ENCODE measurements at places on chromosomes 1 and 21.

DNA sequence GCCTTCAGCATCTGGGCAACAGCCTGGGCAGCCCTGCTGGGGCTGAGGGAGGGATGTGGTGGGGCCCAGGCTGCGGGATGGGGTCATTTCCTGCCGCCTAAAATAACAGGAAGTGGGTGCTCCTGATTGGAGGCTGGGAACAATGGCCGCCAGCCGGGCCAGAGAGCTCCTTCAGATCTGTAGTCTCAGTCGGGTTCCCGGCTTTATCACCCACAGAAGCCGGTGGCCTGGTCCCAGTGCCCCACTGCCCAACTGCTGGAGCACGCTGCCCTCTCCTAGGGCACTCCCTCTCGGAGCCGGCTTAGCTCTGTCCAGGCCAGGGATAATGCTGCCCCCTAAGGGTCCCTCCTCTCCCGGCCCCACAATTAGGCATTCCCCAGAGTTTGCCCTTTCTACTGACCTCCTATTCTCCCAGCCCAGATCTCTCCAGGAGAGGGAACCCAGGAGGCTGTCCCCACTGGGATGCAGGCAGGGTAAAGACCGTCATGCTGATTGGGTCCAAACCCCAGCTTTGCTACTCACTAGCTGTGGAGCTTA lies 5.1 kb downstream of the MAP7D1 start:
- peak; percentile 79 for DNase-seq

DNA sequence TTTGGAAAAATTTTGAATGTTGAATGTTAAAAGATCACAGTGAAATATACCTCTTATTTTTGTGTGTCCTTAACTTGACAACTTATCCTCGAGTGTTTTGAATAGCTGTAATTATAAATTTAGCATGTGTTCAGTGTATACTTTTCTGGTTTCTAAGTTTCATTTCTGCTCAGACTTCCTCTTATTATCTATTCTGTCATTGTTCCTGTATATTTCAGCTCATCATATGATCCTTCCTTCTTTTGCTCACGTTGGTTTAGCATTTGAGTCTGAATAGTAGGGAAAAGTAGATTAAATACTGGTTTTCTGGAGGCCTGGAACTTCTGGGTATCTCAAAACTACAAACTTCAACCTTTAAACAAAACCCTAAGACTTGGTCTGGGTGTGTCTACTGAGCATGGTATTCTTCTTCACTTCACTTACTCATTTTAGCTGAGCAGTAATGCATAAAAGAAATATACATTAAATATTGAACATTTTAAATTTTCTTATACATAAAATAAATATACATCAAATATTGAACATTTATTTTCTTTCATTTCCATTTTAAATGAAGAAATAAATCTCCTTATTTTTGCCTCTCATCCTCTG lies 3.3 kb upstream of the ATP6V1G3 start:
- DNase-seq = peak; percentile 58

DNA sequence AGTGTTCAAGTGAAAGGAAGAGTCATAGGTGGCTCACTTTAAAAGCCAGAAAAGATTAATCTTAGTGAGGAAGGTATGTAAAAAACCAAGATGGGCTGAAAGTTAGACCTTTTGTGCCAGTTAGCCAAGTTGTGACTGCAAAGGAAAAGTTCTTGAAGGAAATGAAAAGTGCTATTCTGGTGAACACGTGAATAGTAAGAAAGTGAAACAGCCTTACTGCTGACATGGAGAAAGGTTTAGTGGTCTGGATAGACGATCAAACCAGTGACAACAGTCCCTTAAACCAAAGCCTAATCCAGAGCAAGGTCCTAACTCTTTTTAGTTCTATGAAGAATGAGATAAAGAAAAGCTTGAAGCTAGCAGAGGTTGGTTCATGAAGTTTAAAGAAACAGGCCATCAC lies 106.4 kb downstream of the CTH start:
- DNase-seq = no peak

- no peak for DNase-seq
Observed at GRCh38 chr1:7248549-7249199, 463.4 kb downstream of the CAMTA1 start.

DNA sequence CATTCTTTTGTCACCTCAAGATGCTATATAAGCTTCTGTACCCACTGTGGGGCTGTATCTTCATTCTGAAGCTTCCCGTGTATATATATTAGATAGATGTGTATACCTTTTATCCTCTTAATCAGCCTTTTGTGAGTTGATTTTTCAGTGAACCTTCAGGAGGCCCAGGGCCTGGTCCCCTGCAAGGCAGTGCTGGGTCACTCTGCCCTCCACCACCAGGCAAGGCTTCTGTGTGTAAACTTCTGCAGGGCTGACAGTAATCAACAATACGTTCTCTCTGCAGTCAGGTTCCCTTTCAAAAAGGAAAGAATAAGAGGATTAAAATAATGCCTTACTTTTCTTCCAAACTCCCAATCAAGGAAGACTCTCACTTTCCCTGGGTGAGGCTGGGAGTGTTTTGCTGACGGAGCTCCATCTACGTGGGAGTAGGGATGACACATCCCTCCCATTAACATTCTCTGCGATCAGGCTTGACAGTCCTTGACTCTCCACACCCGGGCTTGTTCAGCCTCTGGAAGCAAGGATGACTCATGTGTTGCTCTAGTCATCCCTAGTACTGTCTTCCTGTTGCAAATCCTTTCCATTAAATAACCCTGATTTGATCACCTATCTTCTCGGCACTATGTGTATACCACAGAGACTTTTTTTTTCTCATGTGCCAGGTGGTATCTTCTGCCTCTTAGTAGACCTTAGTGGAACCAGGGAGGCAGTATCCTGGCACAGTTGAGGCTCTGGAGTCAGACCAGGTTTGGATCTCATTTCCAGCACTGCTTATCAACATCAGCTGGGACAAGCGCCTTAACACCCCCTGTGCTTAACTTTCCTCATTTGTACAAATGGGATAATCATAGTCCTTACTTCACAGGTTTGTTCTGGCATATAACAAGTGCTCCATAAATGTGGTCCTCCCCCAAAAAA lies 70.3 kb upstream of the KCNK1 start:
- DNase-seq = no peak

DNA sequence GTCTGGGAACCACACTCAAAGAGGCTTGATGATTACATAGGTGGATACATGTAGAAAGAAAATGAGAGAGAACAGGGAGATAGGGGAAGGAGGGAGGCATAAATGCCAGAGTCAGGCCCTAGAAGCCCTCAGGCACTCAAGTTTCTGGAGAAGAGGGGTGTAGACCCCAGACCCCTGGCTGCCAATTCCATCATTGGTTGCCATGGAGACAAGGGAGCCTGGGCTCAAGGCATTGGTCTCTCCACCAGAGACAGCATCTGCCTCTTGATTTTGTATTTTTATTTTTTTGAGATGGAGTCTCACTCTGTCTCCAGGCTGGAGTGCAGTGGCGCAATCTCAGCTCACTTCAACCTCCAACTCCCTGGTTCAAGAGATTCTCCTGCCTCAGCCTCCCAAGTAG lies 114.3 kb upstream of the GRIK3 start:
- DNase-seq = no peak

Measured in OCI-LY7 (cell line).